ENCODE measurements at places on chromosomes 12 and 14.
A peak's percentile ranks its signal among the peaks of the same experiment; 100 is the strongest.

DNA sequence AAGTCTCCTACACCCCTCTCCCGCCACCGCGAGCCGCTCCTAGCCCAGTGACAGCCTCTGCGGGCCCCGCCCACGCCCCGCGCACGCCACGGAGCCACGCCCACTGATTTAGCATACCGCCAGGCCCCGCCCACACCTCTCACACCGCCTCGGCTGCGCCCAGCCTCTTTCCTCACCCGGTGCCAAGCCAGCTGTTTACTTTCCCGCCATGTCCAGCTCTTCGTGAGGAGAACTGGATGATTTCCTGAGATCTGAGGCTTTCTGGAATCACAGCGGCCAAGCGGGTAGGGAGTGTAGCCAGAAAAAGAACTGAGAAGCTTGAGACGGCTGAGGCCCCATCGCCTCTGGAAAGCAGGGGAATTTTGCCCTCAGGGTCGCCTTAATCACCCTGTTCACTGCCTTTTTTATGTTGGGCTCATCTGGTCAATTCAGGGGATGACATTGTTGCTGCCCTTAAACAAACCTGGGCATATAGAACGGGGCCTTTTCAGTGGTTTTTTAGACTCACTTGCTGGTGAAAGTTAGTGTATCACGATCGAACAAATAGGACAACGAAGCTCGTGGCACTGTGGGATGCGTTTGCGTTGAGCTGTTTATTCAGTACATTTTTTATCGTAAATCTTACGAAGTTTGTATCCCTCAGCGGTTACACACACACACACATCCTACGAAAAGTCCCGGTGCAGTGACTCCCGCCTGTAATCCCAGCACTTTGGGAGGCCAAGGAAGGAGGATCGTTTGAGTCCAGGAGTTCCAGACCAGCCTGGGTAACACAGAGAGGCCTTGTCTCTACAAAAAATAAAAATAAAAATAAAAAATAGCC lies at the start of gene RNF212B:
TSS of gene RNF212B (plus strand) at position 165 of the 823 bp plus-strand sequence. CDS start 2,410 bp downstream, outside the sequence.
- DNase-seq: peak; percentile 74

- DNase-seq: no peak
Measured at GRCh38 chr12:4331221-4331620, 10.2 kb downstream of the TIGAR start.

GRCh38 chr12:25058658-25059058 lies 109.8 kb upstream of the BCAT1 start:
- no peak for DNase-seq

- no peak for DNase-seq
Measured at GRCh38 chr12:49863946-49864797, 21.3 kb upstream of the BCDIN3D start.

DNA sequence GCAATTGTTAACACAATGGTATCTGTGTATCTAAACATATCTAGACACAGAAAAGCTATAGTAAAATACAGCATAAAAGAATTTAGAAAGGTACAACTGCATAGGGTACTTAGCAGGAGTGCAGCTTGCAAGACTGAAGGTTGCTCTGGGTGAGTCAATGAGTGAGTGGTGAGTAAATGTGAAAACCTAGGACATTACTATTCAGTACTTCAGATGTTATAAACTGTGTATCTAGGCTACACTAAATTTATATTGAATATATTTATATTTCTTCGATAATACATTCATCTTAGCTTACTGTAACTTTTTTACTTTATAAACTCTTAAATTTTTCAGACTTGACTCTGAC lies 409.0 kb upstream of the DCN start:
- DNase-seq: no peak

DNA sequence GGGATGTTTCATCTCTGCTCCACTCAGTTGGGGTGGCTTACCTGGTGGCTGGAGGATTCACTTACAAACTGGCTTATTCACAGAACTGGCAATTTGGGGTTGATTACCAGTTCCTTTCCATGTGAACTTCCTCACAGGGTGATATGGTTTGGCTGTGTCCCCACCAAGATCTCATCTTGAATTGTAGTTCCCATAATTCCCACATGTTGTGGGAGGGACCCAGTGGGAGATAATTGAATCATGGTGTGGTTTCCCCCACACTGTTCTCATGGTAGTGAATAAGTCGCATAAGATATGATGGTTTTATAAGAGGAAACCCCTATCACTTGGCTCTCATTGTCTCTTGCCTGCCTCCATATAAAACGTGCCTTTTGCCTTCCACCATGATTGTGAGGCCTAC lies 26.9 kb upstream of the IGF1 start:
- no peak for DNase-seq

GRCh38 chr12:52415870-52416750 lies 10.0 kb upstream of the KRT82 start:
- DNase-seq: no peak

DNA sequence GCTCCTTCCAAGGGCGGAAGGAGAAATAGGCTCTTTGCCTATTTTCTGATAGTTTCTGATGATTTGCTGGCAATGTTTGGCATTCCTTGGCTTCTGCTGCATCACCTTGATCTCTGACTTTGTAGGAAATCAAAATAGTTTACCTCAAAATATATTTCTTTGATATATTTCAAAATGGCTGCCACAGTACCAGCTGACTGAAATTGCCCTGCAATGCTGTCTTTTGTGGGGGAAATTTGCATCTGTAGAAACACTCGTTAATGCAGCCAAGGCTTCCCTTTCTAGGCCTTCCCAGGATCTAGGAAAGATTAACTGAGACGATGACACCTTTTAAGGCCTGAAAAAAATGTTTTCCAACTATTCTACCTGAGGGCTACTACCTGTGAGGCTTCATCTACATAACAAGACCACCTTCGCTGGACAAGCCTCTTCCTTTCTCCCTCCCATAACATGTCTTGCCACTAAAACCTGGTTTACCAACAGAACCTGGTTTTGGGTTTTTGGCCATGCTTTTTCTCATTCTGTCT lies 212.8 kb upstream of the SSTR1 start:
- DNase-seq: no peak

DNA sequence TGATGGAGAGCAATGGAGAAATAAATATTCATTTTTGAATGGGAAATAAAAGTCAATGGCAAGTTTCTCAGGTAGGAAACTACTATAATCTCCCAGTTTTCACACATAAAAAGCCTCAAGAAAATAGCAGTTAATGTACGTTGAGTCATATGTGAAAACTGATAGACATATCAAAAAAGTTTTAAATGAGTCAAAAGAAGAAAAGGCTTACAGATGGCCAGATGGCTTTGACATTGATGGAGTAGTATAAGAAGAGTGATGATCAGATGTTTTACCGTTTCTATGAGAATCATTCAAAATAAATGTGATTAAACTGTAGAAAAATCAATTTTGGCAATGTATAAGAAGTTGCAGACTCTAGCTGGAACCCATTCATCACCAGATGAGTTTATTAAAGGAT lies 97.8 kb downstream of the LLPH start:
- no peak for DNase-seq

DNA sequence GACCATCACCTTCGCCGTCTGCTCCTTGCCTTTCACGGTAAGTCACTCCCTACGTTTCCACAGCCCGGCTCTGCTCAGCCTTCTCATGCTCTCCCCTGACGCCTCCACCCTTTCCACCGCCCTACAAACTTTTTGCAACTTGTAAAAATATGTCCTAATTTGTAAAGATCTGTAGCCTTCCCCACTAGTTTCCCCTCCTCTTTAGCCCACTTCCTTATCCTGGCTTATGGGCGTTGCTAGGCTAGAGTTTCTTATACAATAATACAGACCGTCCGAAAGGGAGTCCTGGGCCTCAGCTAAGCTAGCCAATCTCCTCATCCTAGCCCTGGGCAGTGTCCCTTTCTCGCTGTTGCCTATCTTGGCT lies 1.2 kb downstream of the PTGER2 start:
- DNase-seq: no peak

DNA sequence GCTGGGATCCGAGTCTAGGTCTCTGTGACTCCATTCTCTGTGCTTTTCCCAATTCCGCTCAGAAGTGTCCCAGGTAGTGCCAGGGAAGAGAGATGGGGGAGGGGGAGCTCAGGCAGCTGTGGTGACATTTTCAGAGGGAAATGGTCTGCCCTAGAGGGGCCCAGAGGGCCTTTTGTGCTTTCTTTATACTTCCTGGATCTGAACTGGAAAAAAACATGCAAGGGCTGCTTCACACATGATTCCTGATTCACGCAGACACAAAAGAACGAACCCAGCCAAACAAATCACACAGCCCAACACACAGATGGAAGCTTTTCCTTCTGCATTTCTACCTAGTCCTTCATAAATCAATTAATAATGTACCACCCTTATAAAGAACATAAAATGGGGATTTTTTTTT lies 26.5 kb downstream of the GPR68 start:
- DNase-seq: no peak

DNA sequence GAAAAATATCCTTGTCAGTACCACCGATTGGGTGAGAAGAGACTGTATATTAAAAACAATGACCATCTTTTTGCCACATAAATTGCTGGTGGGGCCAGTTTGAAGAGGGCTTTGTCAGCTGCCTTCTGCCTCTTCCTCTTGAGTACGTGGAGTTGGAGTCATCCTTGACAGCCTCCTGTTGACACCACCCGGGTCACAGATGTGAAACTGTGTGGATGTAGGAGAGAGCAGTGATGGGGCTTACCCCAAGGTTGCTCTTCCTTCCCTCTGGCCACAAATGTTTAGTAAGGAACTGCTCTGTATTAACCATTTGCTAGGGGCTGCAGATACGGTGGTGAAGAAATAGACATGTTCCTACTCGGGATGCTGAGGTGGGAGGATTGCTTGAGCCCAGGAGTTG lies 12.2 kb downstream of the PTPN11 start:
- DNase-seq: no peak

DNA sequence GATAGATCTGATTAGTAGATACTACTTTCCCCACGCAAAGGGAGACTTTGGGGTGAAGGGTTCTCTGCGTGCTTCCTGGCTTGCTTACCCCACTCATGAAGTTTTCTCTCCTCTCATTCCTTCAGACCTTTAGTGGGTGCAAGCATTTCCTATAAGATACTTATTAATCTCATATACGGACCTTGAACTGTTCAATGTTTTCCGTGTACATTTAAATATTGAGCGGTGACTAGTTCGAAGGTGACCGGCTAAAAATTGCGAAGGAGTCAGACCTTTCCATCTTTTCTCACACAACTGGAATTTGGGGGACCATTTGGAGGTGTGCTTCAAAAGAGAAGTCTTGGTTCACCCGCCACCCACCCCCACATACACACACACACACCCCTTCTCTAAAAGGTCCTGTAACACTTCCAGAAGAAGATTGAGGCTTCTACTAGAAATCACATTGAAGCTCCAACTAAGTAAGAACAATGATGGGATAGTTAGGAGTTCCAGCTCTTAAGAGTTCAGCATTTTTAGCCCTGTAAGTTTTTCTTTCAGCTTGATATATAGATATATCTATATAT lies 6.1 kb upstream of the FOXG1 start:
- no peak for DNase-seq

GRCh38 chr12:12636641-12637040 lies 25.0 kb downstream of the CREBL2 start:
- DNase-seq: no peak

DNA sequence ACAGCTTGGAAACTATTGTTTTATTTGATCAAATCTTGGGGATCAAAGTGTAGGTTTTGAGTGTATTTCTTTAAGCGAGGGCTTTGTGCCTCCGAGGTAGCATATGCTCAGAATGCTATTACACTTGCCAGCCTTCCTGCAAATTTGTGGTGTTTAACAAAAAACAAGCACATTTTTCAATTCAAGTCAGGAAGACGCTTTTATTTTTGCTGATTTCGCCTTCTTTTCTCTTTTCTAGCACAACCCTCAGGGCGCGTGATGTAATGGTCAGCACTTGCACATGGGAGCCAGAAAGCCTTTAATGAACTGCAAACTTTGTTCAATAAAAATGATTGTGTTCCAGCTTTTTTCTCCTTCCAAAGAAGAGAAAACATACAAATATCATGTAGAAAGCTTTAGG lies 466.5 kb downstream of the PRKD1 start:
- no peak for DNase-seq

- no peak for DNase-seq
Measured at GRCh38 chr14:58662759-58663158, 25.0 kb downstream of the DACT1 start.

DNA sequence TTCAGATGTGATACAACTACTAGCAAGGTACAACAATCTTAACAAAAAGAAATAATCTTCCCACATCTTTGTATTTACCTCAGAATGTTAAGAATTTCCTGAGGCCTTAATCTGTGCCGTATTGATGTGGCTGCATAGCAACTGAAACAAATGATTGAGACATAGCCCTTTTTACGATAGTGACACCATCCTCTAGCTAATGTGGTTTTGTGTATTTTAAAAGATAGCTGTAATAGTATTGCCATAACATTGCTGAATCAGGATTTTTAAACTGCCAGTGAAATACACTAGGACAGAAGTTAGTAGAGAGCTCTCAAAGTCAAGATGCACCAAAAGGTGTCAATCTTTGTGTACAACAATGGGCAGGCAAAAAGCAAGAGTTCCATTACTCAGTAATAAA lies 11.9 kb downstream of the NPAS3 start:
- no peak for DNase-seq

GRCh38 chr12:123131879-123132402 lies 18.9 kb downstream of the PITPNM2 start:
- no peak for DNase-seq

DNA sequence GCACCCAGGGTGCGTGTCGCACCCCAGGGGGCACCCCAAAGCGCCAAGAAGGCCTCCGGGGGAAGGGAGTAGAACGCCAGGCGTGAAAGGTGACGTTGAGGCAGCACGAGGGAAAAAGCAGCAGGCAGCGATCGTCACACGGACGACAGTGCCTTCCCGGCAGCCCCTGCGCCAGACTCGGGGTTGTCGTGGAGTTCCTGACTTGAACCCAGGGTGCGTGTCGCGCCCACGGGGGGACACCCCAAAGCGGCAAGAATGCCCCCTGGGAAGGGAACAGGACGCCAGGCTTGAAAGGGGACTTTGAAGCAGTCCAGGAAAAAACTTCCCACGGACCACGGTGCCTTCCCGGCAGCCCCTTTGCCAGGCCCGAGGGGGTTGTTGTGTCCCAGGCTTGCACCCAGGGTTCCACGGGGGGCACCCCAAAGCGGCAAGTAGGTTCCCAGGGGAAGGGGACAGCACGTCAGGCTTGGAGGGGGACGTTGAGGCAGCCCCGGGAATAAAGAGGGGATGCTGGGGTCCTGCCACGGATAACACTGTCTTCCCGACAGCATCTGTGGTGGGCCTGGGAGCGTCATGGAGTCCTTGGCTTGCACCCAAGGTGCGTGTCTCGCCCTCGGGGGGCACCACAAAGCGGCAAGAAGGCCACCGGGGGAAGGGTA lies 159.2 kb upstream of the ALG10B start:
- DNase-seq: no peak

- DNase-seq: no peak
Measured at GRCh38 chr12:87513536-87514280, 515.5 kb downstream of the C12orf50 start.

DNA sequence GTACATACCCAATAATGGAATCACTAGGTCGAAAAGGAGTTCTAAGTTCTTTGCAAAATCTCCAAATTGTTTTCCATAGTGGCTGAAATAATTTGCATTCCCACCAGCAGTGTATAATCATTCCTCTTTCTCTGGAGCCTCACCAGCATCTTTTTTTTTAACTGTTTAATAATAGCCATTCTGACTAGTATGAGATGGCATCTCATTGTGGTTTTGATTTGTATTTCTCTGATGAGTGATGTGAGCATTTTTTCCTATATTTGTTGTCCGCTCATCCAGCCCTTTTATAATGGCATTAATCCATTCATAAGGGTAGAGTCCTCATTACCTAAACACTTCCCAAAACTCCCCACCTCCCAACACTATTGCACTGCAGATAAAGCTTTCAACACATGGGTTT lies 278.3 kb downstream of the SEC23A start:
- no peak for DNase-seq

GRCh38 chr12:75208856-75209811 lies 505 bp downstream of the KCNC2 start:
- DNase-seq: no peak

GRCh38 chr12:57479376-57480115 lies at the start of gene ARHGAP9:
ARHGAP9 (minus strand) TSS chr12:57479866; CDS start chr12:57479406, 460 bp downstream.
- peak; percentile 23 for DNase-seq

All from stimulated activated CD4-positive, alpha-beta T cell treated with anti-CD3 and anti-CD28 coated beads, TNF-alpha, amount 100 ng/mL, for 24 hours (primary cell).